SJSA1 (cell line): ENCODE measurements at places on chromosomes 6 and 20. TPM values are rescaled to one million over a fixed set of nuclear protein-coding genes. Genes with fewer than 3 reads are reported as not detected.

DNA sequence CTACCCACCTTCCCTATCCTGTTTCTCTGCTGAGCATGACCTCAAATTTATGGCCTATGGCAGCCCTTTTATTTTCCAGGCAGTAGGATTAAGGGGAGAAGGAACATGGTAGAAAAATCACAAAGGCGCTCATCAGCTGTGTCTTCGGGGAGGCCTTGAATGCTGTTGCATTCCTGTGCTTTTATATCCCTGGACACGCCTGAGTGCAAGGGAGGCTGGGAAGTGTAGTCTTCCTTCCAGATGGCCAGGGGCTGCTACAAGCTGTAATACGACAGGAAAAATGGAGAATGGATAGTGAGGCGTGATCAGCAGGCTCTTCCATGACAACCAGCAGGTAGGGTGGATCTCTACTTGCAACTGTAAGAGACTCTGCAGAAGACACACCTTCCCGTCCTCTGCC, 210.9 kb upstream of the GGTLC1 start:
- H3K4me3 ChIP-seq = no peak overlapping the region
- no peaks in the 10 kb centered on the region for H3K4me1 ChIP-seq
- H3K27ac ChIP-seq = no peak overlapping the region

DNA sequence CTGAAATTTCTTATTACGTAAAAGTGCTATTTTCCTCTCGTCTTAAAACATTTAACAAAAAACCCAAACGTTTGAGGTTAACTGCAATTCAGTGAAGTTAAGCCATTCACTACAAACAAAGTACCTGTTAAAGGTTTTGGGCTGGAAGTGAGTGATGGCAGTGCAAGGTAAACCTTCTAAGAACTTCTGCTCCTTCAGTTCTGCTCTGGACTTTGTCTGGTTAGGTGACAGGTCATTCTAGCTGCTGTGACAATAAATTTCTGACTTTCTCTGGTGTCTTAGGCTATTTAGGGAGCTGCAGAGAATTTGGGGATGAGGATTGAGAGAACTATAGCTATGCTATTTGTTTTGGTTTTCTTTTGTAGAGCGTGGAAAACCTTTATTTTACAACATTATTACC, 36.5 kb upstream of the NEDD9 start:
- no peak overlapping the region for H3K27ac ChIP-seq
- no peaks in the 10 kb centered on the region for H3K36me3 ChIP-seq
- H3K27me3 ChIP-seq = no peaks in the 10 kb centered on the region
- no peak overlapping the region for H3K4me3 ChIP-seq

GRCh38 chr6:153602401-153602800, 436.6 kb upstream of the OPRM1 start:
- no peak overlapping the region for H3K4me3 ChIP-seq
- no peak for DNase-seq
- no peaks in the 10 kb centered on the region for H3K4me1 ChIP-seq
- no peaks in the 10 kb centered on the region for H3K27me3 ChIP-seq
- H3K27ac ChIP-seq = no peak overlapping the region

GRCh38 chr6:90739339-90739738, 152.5 kb upstream of the MAP3K7 start:
- H3K27ac ChIP-seq = no peak overlapping the region
- no peak overlapping the region for H3K4me3 ChIP-seq
- H3K36me3 ChIP-seq = no peaks in the 10 kb centered on the region

DNA sequence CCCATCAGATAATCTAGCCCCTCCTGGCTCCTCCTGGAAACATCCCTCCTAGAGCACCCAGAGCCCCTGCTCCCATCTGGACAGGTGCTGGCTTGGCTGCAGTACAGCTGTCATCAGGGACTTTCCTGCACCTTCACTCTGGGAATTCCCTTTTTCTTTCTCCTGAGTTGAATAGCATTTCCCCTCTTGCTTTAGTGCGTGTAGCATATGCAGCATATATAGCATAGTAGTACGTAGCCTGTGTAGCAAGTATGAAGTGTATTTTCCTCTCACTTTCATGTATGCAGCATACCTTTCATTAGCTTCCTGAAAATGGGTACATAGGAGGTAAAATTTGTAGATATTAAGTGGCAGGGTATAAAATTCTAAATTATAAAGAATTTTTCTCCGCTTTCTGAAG, 352.9 kb downstream of the ESR1 start:
- no peak for DNase-seq
- no peaks in the 10 kb centered on the region; the same call in 1 of the 2 replicates for H3K36me3 ChIP-seq
- H3K4me3 ChIP-seq = no peak overlapping the region
- no peak overlapping the region for H3K27ac ChIP-seq

- no peaks in the 10 kb centered on the region for H3K36me3 ChIP-seq
- DNase-seq = no peak
- H3K27me3 ChIP-seq = 0 out of 2 replicates have a peak, but pooled peaks cover 3% of the 10 kb centered on the region
- H3K4me1 ChIP-seq = no peaks in the 10 kb centered on the region
These were observed 23.6 kb downstream of the PKHD1 start for GRCh38 chr6:52063584-52064344.

- no peaks in the 10 kb centered on the region for H3K4me1 ChIP-seq
- H3K27ac ChIP-seq = no peak overlapping the region
- no peak overlapping the region for H3K4me3 ChIP-seq
- H3K27me3 ChIP-seq = no peaks in the 10 kb centered on the region
- DNase-seq = no peak
These were observed 92.2 kb upstream of the MPC1 start for GRCh38 chr6:166474721-166475565.

GRCh38 chr20:48933017-48933766, 11.7 kb downstream of the ARFGEF2 start:
- H3K4me1 ChIP-seq = peaks cover 28% of the 10 kb centered on the region
- H3K27me3 ChIP-seq = no peaks in the 10 kb centered on the region
- H3K4me3 ChIP-seq = no peak overlapping the region

The MUCL3 gene
- total RNA-seq = not detected in 2 replicates
